ENCODE measurements at places on chromosomes 2 and 18. TPM values are rescaled to one million over a fixed set of nuclear protein-coding genes. Genes with fewer than 3 reads are reported as not detected.

GRCh38 chr2:102187496-102188150 is 800 bp downstream of the IL1RL2 start:
- ATAC-seq = peak; percentile 79

GRCh38 chr2:105803337-105803736 is 58.6 kb downstream of the NCK2 start:
- peak; percentile 52 for ATAC-seq

DNA sequence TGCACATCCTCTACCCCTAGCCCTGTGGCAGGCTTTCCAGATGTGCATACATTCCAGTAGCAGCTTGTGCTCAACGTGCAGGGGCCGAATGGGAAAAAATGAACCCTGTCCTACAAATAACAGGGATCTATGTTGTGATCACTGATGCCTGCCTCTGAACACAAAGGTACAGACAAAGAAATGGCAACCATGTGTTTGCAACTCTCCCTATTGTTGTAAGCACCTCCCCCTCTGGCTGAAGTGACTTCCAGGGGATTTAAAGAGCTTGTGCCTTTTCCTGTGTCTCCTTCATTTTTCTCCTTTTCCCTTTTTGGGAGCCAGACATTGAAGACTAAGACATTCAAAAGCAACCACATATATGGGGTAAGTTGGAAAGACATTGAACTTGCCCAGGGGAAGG is 21.6 kb downstream of the ARHGAP25 start:
- ATAC-seq = no peak

DNA sequence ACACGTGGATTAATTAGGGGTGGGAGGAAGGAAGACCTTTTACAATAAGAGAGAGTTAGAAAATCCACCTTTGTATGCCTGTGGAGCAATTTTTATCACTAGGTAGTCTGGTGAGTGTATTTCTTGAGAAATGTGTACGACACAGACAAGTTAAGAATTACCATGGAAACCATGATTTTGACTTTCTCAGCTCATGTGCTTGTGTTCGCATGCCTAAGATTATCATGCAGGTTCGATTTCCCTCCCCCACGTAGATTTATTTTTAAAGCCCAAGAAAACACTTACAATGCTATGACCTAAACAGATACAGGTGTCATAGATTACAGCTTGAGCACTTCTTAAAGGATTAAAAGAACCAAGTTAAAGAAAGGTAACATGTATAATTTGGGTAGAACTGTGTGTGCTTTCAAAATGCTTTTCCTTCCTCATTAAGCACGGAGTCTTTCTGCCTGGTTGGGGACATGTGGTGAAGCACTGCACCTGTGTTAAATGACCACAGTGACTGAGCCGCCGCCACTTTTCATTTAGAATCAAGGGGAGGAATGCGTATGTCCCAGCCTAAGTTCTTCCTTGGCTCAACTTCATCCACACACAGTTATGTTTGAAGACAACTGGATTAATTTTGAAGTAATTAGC is 16.6 kb downstream of the SERTAD2 start:
- no peak for ATAC-seq

EVA1A gene
- total RNA-seq = not detected

GRCh38 chr2:143704451-143705106 is 575.4 kb downstream of the ARHGAP15 start:
- ATAC-seq = peak; percentile 89

- no peak for ATAC-seq
These were observed 32.6 kb upstream of the CCBE1 start for GRCh38 chr18:59729781-59730180.

FEV gene
- not detected for total RNA-seq

RSAD2 gene
- 4.5 TPM for total RNA-seq

BOLL gene
- not detected for total RNA-seq

- ATAC-seq = no peak
These were observed 16.9 kb upstream of the CD28 start for GRCh38 chr2:203689426-203690116.

ABCG8 gene
- not detected for total RNA-seq

DNA sequence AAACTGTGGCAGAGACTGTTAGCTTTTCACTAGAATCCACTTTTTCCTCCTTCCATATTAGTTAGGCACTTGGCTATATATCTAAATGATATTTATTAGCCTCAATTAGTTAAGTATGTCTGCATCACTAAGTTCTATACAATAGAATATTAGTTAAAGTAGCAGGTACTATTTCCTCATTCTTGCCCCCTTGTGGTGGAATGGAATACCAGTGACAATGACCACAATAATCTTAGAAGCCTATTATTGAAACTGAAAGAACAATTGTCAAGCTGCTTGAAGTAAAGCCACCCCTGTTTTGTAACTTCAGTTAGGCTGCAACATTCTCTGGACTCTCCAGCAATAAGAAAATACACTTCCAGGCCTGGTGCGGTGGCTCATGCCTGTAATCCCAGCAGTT is 476.3 kb upstream of the VWC2L start:
- ATAC-seq = no peak

DNA sequence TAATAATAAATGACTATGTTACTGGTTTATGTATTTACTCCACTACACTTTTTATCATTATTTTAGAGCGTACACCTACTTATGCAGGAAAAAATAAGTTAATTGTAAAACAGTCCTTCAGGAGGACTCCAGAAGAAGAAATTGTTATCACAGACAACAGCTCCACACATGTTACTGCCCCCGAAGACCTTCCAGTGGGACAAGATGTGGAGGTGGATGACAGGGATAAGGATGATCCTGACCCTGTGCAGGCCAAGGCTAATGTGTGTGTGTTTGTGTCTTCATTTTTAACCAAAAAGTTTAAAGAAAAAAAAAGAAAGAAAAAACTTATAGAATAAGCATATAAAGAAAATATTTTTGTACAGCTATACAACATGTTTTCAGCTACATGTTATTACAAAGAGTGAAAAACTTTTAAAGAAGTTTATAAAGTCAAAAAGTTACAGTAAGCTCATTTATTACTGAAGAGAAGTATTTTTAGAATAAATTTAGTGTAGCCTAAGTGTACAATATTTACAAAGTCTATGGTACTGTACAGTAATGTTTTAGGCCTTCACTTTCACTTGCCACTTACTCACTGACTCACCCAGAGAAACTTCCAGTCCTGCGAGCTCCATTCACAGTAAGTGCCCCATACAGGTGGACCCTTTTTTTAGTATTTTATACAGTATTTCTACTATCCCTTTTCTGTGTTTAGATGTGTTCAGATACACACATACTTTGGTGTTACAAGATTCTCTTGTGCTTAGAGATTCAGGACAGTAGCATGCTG is 7.5 kb downstream of the TGFBRAP1 start:
- peak; percentile 54 for ATAC-seq

- ATAC-seq = no peak
These were observed 115.3 kb upstream of the THOC1 start for GRCh38 chr18:383135-383534.

MERTK gene
- 0.43 TPM for total RNA-seq

G6PC2 gene
- not detected for total RNA-seq

DNA sequence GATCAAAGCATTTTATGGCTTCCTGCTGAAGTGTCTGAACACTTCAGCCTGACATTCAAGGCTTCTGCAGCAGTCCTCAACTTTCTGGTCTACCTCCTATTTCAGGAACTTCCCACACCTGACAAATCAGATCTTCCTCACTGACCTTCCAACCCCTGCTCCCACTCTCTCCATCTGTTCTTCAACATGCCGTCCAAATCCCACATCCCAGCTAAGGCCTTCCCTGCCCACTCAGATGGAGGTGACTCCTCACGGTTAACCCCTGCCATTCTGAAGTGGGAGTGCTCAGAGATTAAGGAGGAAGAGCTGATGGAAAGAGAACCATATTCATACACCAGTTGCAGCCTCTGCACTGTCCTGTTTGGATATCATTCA is 104.8 kb downstream of the POLR1A start:
- no peak for ATAC-seq

GRCh38 chr18:77866351-77866750 is 616.7 kb downstream of the GALR1 start:
- ATAC-seq = no peak

DNA sequence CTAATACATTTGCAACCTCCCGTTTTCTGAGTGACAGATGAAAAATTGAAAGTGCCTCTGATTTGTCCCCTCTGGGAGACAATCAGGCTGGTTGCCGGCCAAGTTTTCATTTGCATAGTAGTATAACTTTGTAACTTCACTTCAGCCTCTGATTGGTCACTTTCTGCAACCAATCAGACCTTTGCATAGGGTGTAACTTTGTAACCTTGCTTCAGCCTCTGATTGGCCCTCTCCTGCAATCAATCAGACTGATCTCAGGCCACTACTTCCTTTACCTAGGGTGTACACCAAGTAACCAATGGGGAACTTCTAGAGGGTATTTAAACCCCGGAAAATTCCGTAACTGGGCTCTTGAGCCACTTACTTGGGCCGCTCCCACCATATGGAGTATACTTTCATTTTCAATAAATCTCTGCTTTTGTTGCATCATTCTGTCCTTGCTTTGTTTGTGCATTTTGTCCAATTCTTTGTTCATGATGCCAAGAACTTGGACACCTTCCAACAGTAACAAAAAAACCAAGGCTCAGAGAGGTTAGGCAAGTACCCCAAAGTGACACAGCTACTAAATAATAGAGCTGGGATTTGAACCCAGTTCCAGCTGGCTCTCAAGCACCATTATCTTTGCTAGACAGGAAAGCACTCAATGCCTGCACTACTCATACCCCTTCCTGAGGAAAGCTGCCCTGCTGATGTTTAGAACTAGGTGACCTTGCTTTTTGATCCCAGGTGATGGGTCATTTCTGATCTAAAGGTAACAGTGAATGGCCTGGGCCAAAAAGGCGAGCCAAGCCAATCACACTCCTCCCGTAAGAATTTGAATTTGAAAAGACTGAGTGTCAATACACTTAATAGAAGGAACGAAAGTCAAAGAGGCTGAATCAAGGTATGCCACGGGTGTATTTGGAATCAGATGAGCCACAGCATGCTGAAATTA is 10.9 kb upstream of the MYOM1 start:
- ATAC-seq = no peak

CDH20 gene
- not detected for total RNA-seq

DNA sequence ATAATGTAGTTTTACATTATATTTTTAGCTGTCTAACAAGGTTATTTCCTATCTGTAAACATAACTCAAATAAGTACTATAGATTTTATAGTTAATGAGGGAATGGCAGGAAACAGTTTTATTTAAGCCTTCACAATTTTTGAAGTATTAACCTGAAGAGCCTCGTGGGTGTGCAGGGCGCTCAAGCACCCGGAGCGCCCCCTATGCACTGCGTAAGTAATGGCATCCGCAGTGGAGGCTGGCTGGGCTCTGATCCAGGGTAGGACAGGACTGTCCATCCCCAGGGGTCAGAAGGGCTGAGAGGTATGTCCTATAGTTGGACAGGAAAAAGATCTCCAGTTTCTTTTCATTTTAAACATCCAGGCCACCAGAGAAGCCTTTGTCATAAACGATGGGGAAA is 8.2 kb upstream of the GBX2 start:
- ATAC-seq = peak; percentile 32

- no peak for ATAC-seq
These were observed 8.0 kb downstream of the UGT1A1 start for GRCh38 chr2:233768076-233768475.

- no peak for ATAC-seq
These were observed 98.0 kb downstream of the CAMKMT start for GRCh38 chr2:44459739-44460138.

- no peak for ATAC-seq
These were observed 16.7 kb downstream of the DNMT3A start for GRCh38 chr2:25324905-25325592.

DNA sequence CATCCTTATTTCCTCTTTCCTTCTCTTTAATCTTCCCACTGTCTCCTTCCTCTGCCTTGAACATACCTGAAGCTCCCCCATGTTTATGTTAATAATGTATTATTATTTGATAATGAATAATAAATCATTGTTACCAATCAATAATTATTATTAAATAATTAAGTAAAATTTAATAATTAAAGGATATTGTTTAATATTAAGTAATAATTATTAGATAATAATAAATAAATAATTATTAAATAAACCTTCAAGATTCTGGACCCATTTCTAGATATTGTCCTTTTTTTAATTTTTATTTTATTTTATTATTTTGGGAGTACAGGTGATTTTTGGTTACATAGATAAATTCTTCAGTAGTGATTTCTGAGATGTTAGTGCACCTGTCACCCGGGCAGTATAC is 7.4 kb upstream of the EVA1A start:
- ATAC-seq = no peak

- ATAC-seq = no peak
These were observed 1.7 kb upstream of the GMPPA start for GRCh38 chr2:219496825-219497494.

- ATAC-seq = no peak
These were observed 157.9 kb downstream of the ADCYAP1 start for GRCh38 chr18:1062588-1062987.

- ATAC-seq = no peak
These were observed 548.5 kb upstream of the ID2 start for GRCh38 chr2:8133363-8133762.

WDR54 gene
- 85.8 TPM for total RNA-seq

DNA sequence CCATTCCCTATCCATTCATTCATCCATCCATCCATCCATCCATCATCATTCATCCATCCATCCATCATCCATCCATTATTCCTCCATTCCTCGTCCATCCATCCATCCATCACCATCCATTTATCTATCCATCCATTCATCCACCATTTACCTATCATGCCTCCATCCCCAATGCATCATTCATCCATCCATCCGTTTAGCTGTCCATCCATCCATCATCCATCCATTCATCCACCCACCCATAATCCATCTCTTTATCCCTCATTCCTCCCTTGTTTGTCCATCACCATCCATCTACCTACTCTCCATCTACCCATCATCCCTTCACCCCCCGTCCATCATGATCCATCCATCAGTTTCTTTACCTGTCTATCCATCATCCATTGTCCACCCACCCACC is 13.6 kb downstream of the NFATC1 start:
- no peak for ATAC-seq

ERBB4 gene
- total RNA-seq = not detected

NYAP2 gene
- 0.19 TPM for total RNA-seq

ANAPC1 gene
- 75.6 TPM for total RNA-seq

DNA sequence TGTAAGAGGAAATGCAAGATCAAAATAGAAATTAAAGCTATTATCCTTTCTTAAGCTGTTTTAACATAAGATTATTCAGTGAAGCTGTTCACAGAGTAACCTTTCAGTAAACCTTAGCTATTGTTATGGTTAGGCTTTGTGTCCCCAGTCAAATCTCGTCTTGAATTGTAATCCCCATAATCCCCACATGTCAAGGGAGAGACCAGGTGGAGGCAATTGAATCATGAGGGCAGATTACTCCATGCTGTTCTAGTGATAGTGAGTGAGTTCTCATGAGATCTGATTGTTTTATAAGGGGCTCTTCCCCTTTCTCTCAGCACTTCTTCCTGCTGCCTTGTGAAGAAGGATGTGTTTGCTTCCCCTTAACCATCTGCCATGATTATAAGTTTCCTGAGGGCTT is 424.4 kb downstream of the DSEL start:
- no peak for ATAC-seq

SLC11A1 gene
- 0.19 TPM for total RNA-seq

GRCh38 chr18:46820863-46821262 is 64.0 kb upstream of the ST8SIA5 start:
- ATAC-seq = no peak

GRCh38 chr2:190804182-190804795 is 76.3 kb upstream of the GLS start:
- ATAC-seq = no peak

- ATAC-seq = no peak
These were observed 454.3 kb upstream of the MEX3C start for GRCh38 chr18:51651761-51652160.
